Pancreas (tissue), 10 donors: ENCODE measurements at places on chromosomes 7 and 10. TPM values are rescaled to one million over a fixed set of nuclear protein-coding genes. Genes with fewer than 3 reads are reported as not detected.

TMEM196 gene
- 1.3 TPM for polyA plus RNA-seq

HOXA9 gene
- polyA plus RNA-seq, result not detected

CCNY gene
- polyA plus RNA-seq, result 10.6 TPM

DNA sequence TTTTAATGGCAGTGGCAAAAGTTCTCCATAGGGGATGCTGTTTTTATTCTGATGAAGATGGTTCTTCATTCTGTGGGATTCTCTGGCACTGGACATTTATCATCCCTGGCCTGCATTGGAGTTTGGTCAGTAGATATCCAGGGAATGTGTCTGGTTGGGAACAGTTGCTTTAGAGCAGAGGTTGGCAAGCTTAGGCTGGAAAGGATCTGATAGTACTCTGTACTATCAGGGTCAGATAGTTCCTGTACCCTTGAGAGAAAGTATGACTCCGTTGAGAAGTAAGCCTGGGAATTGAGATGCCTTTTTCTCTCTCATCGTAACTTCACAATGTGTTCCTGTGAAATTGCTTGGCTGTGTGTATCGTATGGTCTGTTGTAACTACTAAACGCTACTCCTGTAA is 244.1 kb downstream of the POLR1F start:
- DNase-seq, result no peak
- H3K27ac ChIP-seq, result no peak overlapping the region
- no peaks in the 10 kb centered on the region for H3K27me3 ChIP-seq
- no peak overlapping the region for H3K4me3 ChIP-seq
- H3K36me3 ChIP-seq, result no peaks in the 10 kb centered on the region

- no peak overlapping the region for H3K27ac ChIP-seq
- no peak overlapping the region for H3K4me3 ChIP-seq
- no peaks in the 10 kb centered on the region for H3K27me3 ChIP-seq
- H3K36me3 ChIP-seq, result no peaks in the 10 kb centered on the region
- DNase-seq, result no peak
These were observed 9.8 kb upstream of the FZD9 start for GRCh38 chr7:73423519-73424488.

DNA sequence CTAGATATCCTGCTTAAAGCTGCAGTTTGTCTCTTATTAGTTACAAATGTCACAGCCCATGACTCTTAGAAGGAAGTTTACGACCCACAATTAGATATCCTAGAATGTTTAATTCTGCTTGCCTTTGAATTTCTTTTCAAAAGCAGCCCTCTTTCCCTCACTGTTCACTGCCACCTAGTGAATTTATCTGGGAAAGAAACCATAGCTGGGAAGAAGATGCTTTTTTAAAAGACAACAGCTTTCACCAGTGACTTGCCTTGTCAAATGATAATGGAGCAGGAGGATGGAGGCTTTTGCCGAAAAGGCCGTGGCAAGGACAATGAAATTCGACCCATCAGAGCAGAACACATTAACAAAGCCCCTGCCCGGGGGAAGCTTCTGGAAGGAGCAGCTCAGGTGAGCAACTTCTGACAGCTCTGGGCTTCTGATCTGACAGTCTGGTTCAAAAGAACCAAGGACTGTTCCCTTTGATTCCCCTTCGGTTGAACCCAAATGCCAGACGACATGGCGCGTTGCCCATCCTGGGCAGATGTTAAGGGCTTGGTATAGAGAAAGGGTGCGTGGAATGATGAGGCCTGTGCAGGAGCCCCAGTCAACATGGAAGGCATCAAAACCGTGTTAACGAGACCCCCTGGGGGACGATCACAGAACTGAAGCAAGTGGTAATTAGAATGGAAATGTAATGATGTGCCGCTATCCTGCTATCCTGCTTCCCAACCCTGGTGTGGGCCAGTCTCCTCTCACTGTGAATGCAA is 236.8 kb downstream of the FRMD4A start:
- H3K27me3 ChIP-seq, result no peaks in the 10 kb centered on the region
- no peak overlapping the region for H3K27ac ChIP-seq
- no peaks in the 10 kb centered on the region for H3K36me3 ChIP-seq
- DNase-seq, result no peak

DNA sequence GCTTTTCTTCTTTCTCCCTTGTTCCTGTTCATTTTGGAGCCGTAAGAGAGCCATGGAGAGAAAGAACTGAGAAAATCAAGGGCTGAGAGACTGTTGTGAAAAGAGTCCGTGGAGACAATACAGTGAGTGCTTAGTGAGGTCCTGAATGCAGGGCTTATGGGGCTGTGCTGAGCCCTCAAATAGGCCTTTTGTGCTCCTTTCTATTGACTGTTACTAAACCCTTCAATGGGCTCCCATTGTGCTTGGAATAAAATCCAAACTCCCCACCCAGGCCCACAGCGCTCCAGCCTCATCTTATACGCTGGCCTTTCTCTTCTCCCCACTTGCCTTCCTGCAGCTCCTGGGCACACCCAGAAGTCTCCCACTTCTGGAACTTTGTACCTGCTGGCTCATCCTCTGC is 243.1 kb upstream of the HABP2 start:
- no peaks in the 10 kb centered on the region for H3K36me3 ChIP-seq
- H3K27ac ChIP-seq, result no peak overlapping the region
- no peak overlapping the region for H3K4me3 ChIP-seq
- DNase-seq, result no peak
- H3K27me3 ChIP-seq, result no peaks in the 10 kb centered on the region
- no peaks in the 10 kb centered on the region for H3K4me1 ChIP-seq

GRCh38 chr10:94075506-94075905 is 81.8 kb downstream of the PLCE1 start:
- no peaks in the 10 kb centered on the region for H3K4me1 ChIP-seq
- no peaks in the 10 kb centered on the region for H3K27me3 ChIP-seq
- no peak overlapping the region for H3K27ac ChIP-seq
- no peaks in the 10 kb centered on the region for H3K36me3 ChIP-seq
- no peak overlapping the region for H3K4me3 ChIP-seq

DNA sequence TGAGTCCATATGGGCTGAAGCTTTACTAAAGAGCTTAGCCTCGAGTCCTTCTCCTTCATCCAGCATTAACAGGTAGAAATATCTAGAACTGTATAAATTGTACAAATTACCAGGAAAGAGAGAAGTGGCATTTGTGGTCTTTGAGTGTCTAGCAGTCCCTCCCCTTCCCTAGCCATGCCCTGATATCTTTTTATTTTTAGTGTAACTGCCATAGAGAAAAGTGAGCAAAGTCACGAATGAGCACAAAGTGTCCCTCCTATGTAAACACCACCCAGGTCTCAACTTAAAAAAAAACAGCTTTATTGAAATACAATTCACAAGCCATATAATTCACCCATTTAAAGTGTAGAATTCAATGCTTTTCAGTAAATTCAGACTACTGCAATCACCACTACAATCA is 339.0 kb upstream of the ZMIZ1 start:
- no peak overlapping the region for H3K27ac ChIP-seq
- no peaks in the 10 kb centered on the region for H3K4me1 ChIP-seq
- H3K27me3 ChIP-seq, result no peaks in the 10 kb centered on the region
- no peak for DNase-seq
- H3K4me3 ChIP-seq, result no peak overlapping the region

DNA sequence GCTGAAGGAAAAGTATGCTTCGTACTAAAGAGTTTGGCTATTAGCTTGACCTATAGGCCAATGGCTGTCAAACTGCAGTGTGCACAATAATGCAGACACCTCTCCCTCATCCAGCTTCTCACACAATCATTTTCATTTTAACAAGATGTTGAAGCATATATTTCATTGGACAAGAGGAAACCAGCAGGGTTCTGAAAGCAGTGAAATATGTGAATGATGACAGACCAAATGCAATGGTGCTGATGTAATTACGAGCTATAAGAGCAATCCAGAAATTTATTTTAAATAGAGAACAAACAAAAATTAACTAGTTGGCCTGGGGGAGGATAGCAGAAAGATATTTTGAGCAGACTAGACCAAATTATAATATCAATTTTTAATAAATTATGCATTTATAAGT is 331.5 kb upstream of the AKR1E2 start:
- H3K4me3 ChIP-seq, result no peak overlapping the region
- no peak for DNase-seq
